H1 (cell line): ENCODE measurements at places on chromosomes 6 and 20. TPM values are rescaled to one million over a fixed set of nuclear protein-coding genes. Genes with fewer than 3 reads are reported as not detected.

The CST8 gene
- total RNA-seq: not detected in 2 replicates

The OLIG3 gene
- 0.60 and 0.77 TPM in 2 replicates for total RNA-seq

The ZNF391 gene
- 12.4 and 13.0 TPM in 2 replicates for total RNA-seq

The TSBP1 gene
- not detected in 2 replicates for total RNA-seq

The NFYA gene
- total RNA-seq: 33.7 and 35.5 TPM in 2 replicates

The CBLN4 gene
- 0.10 and 0.13 TPM in 2 replicates for total RNA-seq

The TRDN gene
- 37.5 and 41.6 TPM in 2 replicates for total RNA-seq

The RNF39 gene
- 1.4 and 1.7 TPM in 2 replicates for total RNA-seq

The SPATS1 gene
- not detected in 2 replicates for total RNA-seq

The TP53TG5 gene
- total RNA-seq: not detected in 2 replicates

The LAMA2 gene
- total RNA-seq: 3.6 and 3.8 TPM in 2 replicates

The MYCT1 gene
- total RNA-seq: 2.9 and 3.3 TPM in 2 replicates

The GRM4 gene
- total RNA-seq: 18.7 and 21.5 TPM in 2 replicates

The C6orf141 gene
- total RNA-seq: 16.1 and 17.6 TPM in 2 replicates

The ULBP2 gene
- total RNA-seq: not detected in 2 replicates

The TMEM170B gene
- total RNA-seq: 3.9 and 4.3 TPM in 2 replicates

The PHACTR3 gene
- 0.13 TPM in 1 of 2 replicates, not detected in the other for total RNA-seq

The CST2 gene
- not detected in 2 replicates for total RNA-seq

The VGLL2 gene
- total RNA-seq: 0.13 TPM in 1 of 2 replicates, not detected in the other

The BMP6 gene
- 1.8 and 2.1 TPM in 2 replicates for total RNA-seq
